ENCODE measurements at places on chromosomes 11 and 22.

DNA sequence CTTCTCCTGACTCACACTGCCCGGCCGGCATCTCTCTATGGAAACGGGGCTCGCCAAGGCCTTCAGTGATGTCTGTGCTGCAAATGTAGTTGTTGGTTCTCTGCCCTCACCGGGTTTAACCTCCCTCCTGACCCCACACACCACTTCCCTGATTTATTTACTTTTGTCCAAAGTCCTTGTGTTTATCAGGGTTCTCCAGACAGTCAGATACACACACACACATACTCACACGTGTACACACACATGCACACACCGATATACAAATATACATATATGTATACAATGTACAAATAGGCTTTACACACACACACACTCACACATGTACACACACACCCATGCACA is 647.0 kb downstream of the BRD1 start:
- no peak for DNase-seq

DNA sequence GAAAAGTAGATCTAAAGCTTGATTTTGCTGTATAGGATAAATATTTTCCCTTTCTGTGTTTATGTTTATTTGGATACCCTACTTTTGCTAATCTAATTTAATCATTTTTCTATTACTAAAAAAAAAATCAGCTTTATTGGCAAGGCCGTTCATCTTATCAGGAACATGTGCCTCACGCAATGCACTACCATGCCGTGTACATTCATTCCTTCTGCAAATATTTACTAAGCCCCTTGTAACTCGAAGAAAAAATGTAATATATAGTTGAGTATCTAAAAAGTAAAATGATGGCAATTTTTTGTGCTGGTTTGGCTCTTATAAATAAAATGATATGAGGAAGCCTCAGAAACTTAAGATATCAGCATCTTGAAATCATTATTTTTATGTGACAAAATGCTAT is 8.9 kb downstream of the UVRAG start:
- DNase-seq: no peak

- DNase-seq: peak; percentile 46
Measured at GRCh38 chr11:18721561-18722292, 4.3 kb downstream of the IGSF22 start.

- no peak for DNase-seq
Measured at GRCh38 chr11:21604564-21604963, 588.3 kb upstream of the ANO5 start.

- no peak for DNase-seq
Measured at GRCh38 chr11:36719358-36720107, 121.5 kb upstream of the RAG2 start.

DNA sequence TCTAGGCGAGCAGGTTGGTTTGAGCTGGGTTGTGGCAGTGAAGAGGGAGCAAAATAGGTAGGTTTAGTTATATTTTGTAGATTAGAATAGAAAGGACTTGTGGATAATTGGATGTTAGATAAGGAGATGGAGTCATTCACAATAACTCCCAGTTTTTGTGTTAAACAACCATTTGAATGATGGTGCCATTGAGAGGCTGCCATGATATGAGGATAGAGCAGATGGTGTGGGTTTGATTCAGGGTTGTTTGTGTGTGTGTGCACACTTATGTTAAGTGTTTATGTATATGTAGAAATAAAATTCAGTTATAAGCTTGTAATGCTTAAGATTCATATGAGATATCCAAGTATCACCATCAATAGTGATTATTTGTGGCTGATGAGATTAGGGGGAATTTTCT is 166.6 kb downstream of the NXPE2 start:
- DNase-seq: no peak

GRCh38 chr11:17498058-17498457 is 21.4 kb upstream of the ABCC8 start:
- DNase-seq: no peak

Data from Caki2 (cell line).